ENCODE measurements at places on chromosomes 16 and 17.

DNA sequence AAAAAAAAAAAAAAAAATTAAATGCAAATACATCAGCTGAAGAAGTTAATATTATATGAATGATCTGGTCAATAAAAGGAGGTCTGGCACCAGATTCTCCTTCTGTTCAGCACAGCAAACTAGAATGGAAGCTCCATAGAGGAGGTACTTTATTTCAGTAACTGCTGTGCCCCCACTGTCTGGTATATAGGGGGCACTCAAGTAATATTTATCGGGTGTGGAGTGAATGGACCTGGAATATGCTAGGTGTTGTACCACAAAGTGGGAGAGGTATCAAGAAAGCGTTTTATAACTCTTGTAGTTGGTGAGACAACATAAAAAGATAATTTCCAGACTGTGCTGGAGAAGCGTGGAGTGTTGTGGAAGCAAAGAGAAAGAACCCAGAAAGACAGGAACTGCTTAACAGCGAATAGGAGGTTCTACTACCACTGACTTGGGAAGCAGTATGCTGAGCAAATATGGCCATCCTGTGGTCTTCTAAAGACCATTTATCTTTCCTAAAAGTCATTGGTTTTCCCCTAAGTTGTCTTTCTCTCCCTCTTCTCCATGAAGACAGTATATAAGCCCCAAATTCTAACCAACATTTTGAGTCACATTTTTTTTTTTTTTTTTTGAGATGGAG lies 12.2 kb upstream of the PRKCA start:
- DNase-seq = no peak

DNA sequence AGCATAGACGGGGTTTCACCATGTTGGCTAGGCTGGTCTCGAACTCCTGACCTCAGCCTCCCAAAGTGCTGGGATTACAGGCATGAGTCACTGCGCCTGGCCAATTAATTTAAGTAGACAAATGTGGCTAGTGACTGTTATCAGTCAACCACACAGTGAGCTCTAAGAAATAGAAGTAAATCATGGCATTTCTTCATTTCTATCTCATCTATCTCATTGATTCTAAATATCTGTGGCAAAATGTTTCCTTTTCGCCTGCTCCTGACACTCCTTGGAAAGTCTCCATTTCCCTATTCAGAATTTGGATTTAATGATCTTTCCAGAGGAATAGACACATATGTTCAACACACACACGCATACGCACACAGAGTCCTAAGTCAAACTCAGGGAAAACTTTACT lies 81.3 kb downstream of the HIC1 start:
- peak; percentile 18 for DNase-seq

- DNase-seq = no peak
Observed at GRCh38 chr16:86497551-86498021, 12.7 kb upstream of the FOXF1 start.

- no peak for DNase-seq
Observed at GRCh38 chr16:1527836-1528811, 5.3 kb upstream of the TMEM204 start.

DNA sequence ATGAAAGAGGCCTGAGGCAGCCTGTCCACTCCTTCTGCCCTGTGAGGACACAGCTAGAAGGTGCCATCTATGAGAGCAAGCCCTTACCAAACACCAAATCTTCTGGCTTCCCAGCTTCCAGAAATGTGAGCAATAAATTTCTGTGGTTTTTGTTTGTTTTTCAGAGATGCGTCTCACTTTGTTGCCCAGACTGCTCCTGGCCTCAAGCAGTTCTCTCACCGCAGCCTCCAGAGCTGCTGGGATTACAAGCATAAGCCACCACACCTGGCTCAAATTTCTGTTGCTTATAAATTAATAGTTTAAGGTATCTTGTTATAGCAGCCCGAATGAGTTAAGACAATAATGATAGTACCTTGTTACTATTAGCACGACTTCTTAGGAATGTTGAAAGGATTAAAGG lies 12.5 kb upstream of the SLC16A11 start:
- DNase-seq = peak; percentile 45

DNA sequence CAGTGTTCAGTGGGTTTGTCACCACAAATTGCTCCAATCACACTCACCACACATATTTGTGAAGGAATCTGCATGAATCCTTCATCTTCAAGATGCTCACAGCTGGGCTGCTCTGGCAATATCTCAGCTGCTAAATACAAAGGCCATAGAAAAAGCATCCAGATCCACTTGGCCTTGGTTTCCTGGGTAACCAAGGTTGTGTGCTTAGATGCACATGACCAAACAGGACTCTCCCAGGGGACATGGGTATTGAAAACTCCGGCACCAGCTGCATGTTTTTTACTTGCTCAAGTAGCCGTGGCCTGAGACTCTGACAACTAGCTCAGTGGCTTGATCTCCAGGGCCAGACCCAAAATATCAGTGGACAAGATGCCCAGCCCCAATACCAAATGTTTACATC lies 131.3 kb downstream of the CBLN1 start:
- DNase-seq = no peak

- peak; percentile 74 for DNase-seq
Observed at GRCh38 chr16:86584726-86585721, 6.7 kb downstream of the FOXL1 start.

DNA sequence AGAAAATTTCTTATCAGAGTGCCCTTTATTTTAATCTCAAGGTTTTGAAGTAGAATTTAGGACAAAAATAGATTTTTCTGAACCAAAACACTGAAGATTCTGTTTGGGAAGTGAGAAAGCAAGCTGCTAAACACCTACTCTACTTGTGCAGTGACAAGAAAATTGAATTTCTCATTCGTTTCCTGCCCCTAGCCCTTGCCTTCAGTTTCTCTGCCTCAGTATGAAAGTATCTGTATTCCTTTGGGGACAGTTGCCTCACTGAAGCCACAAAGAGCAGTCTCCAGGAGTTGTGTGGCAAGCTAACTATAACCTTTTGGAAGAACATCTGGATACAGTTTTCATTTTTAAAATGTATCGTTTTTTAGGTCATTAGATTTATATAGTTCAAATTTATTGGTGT lies 19.7 kb downstream of the MOSMO start:
- DNase-seq = peak; percentile 40

GRCh38 chr17:19533718-19534561 lies at the start of gene SLC47A1:
Gene SLC47A1 (plus strand): TSS chr17:19533854. CDS start chr17:19533940, 86 bp downstream.
- peak; percentile 61 for DNase-seq

- DNase-seq = no peak
Observed at GRCh38 chr17:38435795-38436194, 7.5 kb downstream of the ARHGAP23 start.

- no peak for DNase-seq
Observed at GRCh38 chr17:72945473-72945872, 147.0 kb downstream of the SLC39A11 start.

DNA sequence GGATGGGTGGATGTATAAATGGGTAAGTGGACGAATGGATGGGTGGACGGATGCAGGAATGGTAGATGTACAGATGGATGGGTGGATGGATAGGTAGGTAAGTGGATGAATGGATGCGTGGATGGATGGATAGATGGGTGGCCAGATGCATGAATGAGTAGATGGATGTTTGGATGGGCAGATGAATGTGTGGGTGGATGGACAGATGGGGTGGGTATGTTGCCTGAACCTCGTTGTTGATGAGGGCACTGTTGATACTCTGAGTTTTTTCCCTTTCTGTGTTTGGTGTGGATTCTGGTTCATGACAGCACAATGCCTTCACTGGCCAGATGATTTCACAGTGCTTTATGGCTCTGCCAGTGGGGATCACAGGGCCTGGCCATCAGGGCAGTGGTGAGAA lies 208.3 kb downstream of the NPIPB11 start:
- no peak for DNase-seq

- no peak for DNase-seq
Observed at GRCh38 chr17:45930420-45930951, 36.1 kb downstream of the MAPT start.

DNA sequence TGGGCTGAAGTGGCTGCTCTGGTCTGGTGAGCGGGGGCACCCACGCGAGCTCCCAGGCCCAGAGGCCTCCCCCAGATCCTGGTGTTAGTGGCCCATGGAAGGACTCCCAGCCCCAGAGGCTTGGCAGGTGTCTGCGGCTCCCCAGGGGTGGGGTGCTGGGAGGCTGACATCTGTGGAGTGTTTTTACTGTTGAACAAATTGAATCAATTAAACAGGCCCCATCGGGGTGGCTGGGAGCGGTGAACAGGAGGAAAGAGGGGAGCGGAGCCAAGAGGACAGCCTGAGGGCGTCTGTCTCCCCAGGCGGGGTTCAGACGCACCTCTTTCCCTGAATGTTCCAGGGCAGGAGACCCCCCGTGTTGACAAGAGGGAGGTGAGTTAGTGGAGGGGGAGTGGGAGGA lies 29.9 kb downstream of the ACTG1 start:
- DNase-seq = no peak

GRCh38 chr16:31360251-31360650 lies 5.3 kb downstream of the ITGAX start:
- no peak for DNase-seq

DNA sequence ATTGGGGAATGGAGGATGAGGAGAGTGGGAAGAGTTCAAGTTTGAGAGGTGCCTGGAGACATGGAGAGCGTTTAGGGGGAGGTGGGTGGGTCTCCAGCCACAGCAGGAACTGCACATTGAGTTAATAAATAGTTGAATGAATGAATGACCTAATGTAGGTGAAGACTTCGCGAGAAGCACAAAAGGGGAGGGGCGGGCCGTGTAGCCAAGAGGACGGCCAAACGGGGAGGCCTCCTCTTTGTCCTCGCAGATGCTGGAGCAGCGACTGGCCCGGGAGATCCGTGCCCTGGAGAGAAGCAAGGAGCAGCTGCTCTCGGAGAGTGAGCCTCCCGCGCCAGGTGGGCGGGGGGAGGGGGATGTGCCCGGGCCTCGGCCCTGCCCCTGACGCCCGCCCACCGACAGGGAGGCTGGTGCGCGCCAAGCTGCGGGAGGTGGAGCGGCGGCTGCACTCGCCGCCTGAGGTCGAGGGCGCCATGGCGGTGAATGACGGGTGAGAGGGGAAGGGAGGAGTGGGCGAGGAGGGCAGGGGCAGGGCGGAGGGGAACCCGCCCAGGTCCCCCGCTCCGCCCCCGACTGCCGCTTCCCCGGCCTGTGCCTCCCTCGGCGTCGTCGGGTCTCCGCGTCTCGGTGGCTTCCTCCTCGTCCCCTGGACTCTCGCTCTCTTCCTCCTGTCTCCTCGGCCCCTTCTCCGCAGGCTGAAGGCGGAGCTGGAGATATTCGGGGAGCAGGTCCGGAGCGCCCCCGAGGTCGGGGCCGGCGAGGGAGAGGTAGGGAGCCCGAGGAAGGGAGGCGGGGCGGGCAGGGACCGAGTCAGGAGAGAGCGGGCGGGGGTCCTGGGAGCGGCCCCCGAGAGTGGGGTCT lies 12.9 kb downstream of the SYCE1L start:
- DNase-seq = peak; percentile 26

- no peak for DNase-seq
Observed at GRCh38 chr17:80646328-80646727, 101.7 kb downstream of the RPTOR start.

GRCh38 chr16:88957887-88958577 lies 19.0 kb downstream of the CBFA2T3 start:
- DNase-seq = no peak

- peak; percentile 46 for DNase-seq
Observed at GRCh38 chr17:58121925-58122324, 26.3 kb upstream of the OR4D1 start.

DNA sequence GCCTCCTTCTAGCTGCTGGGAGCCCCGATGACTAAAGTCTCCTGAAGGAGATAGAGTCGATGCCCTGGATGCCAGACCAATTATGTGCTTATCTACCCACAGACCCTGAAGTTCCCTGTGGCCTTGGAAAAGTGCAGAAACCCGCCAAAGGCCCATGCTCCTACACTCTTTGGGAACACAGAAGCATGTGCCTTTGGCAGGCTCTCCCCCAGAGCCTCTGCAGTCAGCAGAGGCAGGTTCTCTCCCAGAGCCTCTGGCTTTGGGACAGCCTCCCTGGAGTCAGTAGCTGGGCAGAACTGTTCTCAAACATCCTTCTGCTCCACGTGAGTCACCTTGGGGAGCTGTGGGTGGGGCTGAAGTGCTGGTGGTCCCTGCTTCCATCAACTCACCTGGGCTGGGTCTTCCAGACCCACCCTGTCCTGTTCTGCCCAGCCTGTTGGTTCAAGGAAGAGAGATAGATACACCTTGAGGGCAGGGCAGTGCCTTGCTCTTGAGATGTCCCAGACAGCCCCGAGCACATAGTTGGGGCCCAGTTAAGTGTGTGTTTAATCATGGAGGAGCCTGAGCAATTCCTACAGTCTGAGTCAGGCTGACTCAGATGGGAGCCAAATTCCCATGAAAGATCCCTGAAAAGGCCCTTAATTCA lies 3.2 kb upstream of the CDK5RAP3 start:
- peak; percentile 92 for DNase-seq

DNA sequence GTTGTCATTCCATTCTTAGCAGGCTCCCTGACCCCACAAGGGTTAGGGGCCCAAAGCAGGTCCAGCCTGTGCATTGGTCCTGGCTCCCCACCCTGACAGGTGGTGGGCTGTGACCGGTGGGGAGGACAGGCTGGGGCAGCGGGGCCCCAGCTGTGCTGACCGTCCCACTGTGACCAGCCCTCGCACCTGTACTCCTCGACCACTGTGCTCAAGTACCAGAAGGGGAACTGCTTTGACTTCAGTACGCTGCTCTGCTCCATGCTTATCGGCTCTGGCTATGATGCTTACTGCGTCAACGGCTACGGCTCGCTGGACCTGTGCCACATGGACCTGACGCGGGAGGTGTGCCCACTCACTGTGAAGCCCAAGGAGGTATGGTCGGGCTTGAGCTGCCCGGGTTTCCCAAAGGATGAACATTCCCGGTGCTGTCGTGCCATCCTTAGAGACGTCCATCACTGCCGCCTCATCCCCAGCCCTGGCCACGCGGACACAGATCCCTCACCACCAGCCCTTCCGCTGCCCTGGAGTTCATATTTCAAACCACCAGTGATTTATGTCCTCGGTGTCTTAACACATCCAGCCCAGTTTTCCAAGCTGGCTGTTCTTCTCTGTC lies 7.3 kb downstream of the DRC7 start:
- no peak for DNase-seq

- DNase-seq = no peak
Observed at GRCh38 chr16:19837331-19837980, 47.2 kb downstream of the GPRC5B start.

GRCh38 chr17:2022647-2023240 lies 2.4 kb downstream of the RTN4RL1 start:
- DNase-seq = no peak

DNA sequence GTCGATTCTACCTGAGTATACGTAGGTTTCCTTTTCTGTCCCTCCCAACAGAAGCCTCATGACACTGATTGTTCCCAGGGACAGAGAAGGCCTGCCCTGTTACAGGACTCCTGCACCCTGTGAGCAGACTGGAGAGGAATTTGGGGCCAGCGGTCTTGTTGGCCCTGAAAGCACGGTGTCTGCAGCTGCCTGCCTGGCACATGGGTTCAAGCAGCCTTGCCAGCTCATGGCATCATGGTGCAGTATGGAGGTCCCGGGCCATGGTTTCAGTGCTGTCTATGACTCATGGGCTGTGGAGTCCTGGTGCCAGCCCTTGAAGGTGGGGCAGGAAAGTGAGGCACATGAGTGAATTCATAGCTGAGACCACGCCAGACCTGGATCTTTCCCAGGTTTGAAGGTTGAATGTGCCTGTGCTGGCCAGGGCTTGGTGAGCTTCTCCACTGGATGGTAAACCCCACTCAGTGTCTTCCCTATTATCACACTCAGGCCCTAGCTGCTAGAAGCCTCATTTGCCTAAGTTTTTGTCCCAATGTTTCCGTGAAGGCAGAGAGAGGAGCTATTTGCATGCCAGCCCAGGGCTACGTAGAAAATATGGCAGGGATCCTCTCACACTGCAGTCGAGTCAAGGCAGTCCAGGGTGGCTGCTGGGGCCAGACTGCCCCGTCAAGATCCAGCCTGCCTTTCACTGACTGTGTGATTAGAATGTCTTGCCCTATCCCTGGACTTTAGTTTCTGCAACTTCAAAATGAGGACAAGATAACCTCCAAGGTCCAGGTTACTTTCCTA lies 277.2 kb upstream of the CCL2 start:
- DNase-seq = no peak
